ENCODE measurements at places on chromosomes 2 and 18.
A peak's percentile ranks its signal among the peaks of the same experiment; 100 is the strongest.

DNA sequence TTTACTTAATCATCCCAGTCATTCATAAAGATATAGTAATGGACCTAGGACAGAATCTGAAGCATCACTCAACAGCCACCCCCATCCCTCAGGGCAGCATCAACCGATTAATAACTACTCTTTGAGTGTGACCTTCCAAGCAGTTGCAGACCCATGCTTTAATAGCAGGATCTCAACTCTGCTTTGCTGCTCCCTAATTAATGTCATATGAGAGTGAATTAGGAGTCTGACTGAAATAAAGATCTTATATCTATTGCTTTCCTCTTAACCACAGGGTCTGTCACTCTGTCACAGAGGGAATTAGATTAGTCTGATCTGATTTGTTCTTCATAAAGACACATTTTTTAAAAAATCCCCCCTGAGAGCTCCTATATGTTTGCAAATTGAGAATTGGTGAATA is 46.1 kb upstream of the LRP1B start:
- no peak for DNase-seq

DNA sequence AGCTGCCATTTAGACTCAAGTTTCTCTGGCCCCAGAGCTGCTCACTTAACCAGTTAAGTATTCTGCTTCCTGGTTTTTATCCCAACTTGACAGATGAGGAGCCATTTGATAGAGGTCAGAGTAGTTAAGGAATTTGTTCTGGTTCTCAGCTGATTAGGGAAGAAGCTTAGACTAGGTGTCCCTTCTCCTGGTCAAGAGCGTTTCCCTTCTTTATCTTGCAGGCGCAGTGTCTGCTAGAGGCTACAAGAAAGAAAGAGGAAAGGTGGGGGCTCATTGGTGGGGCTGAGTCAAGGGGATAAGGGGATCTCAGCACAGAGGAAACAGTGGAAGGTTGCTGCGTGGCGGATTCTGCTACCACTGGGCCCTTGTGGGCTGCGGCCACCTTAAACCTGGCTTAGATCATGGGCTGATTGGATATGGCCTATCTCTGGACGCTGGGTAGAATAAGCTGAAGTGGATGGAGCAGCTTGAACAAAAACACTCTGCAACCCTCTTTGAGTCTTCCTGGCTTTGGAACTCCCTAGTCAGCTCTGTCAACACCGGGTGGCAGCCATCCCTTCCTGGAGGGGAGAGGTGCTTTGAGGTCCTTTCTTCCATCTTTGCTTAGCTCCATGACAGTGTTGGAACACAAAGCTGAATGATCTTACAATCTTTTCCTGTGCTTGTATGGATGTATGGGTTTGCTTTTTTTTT is 70.8 kb downstream of the QPCT start:
- no peak for DNase-seq

- no peak for DNase-seq
Measured at GRCh38 chr2:55431982-55432627, 12.4 kb upstream of the CCDC88A start.

GRCh38 chr18:58213440-58213839 is 169.4 kb downstream of the NEDD4L start:
- DNase-seq, result no peak

- peak; percentile 73 for DNase-seq
Measured at GRCh38 chr2:111121028-111121827, 514 bp downstream of the BCL2L11 start.

GRCh38 chr2:5693287-5694201 is 1.4 kb downstream of the SOX11 start:
- no peak for DNase-seq

DNA sequence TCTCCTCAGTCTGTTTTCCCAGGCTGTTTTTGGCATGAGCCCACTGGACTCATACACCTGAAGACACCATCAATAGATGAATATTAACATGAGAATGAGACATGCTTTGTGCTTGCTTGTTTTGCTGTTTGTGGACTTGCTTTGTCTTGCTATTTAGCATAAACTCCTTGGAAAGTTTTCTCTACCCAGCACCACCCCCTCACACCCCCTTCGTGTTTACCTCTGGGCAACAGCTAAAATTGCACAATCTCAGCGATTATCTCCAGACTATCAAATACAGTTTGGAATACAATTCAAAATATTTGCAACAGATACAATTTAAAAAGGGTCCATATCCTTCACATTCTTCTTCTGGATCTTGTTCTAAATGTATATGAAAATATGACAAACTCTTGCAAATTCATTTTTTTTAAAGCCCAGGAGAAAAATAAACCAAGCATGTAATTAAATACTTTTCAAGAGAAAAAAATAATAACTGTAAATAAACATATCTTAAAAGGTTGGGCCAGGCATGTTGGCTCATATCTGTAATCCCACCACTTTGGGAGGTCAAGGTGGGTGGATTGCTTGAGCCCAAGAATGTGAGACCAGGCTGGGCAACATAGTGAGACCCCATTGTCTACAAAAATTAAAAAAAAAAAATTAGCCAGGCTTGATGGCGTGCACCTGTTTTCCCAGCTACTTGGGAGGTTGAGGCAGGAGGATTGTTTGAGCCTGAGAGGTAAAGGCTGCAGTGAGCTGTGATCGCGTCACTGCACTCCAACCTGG is 32.3 kb upstream of the PMAIP1 start:
- no peak for DNase-seq

GRCh38 chr2:10920764-10921388 is 9.1 kb downstream of the KCNF1 start:
- no peak for DNase-seq

GRCh38 chr2:232974396-232974795 is 38.7 kb downstream of the NGEF start:
- DNase-seq, result no peak

- no peak for DNase-seq
Measured at GRCh38 chr2:38091760-38092159, 15.8 kb upstream of the CYP1B1 start.

DNA sequence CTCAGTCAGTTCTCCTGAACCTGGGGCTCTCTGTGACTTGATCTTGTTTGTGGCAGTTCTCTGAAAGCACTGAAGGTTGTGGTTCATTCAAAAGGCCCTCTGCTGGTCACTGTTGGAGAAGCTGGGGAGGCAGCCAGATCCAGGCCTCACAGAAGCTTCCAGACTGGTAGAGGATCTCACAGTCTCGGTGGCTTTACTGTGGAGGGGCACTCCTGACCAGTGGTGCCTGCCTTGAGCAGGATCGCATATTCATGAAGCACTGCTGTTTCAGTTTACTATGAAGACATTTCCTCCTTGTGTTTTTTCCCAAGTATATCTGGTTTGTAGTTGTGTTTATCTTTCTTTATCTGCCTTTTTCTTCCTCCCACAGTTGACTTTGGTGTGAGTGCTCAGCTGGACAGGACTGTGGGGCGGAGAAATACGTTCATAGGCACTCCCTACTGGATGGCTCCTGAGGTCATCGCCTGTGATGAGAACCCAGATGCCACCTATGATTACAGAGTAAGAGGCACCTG is 133.9 kb downstream of the MAP4K4 start:
- DNase-seq, result no peak

Measured in GM06990 (cell line).